Left cardiac atrium (tissue), 4 donors: ENCODE measurements at places on chromosomes 12 and 14.
A peak's percentile ranks its signal among the peaks of the same experiment; 100 is the strongest.

- no peak for DNase-seq
These were observed 73.4 kb upstream of the DDHD1 start for GRCh38 chr14:53226553-53226952.

DNA sequence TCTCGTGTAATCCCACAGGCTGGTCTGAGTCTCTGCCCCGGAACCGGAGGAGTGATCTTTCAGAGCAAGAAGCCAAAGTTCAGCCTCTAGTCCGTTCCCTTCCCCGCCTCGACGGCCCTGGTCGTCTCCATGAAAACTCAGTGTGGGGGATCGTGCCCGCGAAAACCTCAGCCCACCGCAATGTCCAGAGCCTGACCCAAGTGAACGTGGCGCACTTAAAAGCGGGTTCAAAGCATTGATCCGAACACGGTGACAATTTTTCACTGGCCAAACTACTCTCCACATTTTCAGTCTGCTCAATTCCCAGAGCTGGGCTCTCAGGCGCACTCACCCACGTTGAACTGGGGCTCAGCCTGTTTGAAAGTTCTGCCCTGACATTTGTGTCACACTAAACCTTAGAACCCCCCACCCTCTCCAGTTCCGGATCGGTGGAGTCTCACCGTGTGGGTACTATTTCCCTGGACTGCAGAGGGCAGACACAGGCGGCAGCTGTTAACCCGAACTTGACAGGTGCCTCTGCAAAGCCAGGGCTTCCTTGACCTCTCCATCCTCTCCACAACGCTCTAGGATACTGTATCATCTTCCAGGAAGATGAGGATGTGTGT, 886 bp upstream of the PRICKLE1 start:
- peak; percentile 53 for DNase-seq

- DNase-seq, result no peak
These were observed 2.8 kb downstream of the C1QL4 start for GRCh38 chr12:49334226-49334625.

DNA sequence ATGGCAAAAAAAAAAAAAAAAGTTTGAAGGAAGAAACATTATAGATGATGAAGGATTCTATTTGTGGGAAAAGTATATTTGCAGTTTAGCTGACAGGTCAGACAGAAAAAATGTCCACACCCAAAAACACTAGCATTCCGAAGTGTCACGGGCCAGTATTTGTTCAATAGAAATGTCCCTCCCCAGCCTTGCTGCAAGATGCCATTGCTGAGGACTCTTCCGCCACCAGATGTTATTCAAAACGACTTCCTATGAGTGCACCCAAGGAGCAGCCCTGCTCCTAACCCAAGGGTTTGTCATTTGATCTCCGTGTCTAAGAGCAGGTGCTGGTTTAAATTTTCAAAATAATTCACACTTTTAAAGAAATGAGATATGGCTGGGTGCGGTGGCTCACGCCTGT, 163.1 kb downstream of the GCH1 start:
- no peak for DNase-seq

- DNase-seq, result no peak
These were observed 81.3 kb upstream of the DUSP6 start for GRCh38 chr12:89433634-89434033.

DNA sequence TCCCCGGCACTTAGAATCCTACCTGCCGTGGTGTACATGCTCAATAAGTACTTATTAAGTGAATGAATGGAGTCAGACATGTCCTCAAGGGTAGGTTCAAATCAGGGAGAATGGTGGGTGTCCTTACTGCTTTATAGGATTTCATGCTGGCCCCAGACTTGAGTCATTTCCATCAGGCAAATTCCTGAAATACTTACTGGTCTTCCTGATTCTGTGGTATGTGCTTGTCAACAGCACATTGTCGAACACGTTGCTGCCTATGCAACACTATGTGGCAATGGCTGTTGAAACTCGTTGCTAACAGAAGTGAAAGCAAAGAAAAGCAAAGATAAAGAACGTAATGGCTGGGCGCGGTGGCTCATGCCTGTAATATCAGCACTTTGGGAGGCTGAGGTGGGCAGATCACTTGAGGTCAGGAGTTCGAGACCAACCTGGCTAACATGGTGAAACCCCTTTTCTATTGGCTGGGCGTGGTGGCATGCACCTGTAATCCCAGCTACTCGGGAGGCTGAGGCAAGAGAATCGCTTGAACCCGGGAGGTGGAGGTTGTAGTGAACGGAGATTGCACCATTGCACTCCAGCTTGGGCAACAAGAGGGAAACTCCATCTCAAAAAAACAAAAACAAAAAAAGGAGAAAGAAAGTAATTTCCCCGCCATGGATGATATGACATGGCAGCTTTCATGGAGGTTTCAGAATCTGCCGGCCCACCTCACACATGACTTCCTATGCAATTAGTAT, 214.9 kb downstream of the ZFP36L1 start:
- peak; percentile 72 for DNase-seq

DNA sequence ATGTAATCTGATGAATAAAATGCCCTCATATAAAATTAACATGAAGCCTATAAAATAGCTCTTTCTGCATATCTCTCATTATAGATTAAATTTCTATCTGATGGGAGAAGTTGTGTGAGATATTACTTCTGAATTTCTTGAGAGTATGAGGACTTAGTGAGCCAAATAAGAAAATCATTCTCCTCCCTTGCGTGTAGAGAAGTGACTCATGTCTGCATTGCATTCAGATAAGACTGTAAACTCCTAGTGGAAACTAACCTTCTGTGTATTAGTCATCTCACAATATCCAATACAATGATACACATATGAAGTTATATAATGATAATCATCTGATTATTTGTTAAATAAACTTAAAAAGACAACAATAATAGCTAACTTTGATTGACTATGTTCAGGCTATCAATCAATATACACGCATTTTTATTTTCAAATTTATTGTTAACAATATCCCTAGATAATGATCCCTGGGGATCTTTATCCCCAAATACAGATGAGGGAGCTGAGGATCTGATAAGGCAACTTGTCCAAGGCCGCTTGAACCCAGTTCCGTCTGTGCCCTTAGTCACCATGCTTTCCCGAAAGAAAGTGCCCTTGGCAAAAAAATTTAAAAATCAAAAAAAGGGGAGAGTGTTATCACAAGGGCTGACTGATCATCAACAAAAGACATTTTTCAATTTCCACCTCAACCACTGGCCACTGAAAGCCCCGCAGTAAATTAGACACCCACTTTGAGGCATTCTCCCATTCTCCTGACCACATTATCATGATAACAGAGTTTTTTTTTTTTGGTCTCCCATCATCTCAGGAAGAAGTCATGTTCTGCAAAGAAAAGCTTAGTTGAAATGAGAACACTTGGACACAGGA, 189.2 kb upstream of the RASSF8 start:
- DNase-seq, result no peak

DNA sequence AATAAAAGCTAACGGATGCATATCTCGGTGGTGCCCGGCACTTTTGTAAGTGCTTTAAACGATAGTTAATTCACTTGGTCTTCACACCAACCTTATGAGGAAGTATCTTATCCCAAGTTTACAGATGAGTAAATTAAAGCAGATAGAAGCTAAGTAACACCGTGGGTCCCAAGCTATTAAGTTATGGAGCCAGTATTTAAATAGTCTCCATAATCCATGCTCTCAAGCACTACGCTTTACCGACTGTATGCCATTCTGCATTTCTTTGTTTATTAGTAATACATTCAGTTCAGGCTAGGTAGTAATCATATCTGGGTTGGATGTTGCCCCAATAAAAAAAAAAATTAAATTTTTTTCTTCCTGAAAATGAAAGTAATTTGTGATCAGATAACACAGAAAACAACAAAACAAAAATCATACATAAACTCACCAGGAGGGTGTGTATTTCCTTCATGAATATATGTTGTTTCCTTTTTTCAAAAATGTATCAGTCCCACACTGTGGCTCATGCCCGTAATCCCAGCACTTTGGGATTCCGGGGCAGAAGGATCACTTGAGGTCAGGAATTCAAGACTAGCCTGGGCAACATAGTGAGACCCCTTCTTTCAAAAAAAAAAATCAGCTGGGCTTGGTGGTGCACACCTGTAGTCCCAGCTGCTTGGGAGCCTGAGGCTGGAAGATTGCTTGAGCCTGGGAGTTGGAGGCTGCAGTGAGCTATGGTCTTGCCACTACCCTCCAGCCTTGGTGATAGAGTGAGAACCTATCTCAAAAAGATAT, 1.4 kb upstream of the M6PR start:
- DNase-seq, result no peak

DNA sequence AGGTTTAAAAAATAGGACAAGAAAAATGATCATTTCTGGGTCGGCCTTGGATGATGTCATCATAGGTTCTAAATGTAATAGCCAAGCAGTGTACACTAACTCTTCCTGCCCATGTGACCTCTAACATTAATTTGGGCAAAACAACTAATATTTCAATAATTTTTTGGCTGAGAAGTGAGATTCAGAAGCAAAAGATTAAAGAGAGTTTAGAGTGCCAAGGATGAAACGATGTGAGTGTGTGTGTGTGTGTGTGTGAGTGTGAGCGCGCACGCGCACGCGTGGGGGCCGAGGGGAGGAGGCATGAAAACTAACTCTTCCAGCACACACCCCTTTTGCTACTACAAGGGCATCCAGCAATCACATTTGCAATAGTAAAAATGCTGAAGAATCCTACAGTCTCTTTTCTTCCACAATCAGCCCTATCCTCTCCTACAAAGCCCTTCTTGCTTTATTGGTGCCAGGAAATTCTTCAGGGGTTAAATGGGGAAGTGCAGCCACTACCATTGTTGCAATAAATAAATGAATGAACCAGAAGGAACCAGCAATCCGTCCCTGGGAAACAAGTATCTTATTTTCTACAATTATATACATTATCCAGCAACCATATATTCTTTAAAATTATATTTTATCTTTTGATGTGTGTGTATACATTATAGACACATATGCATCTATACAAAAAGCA, 52.9 kb downstream of the PEBP1 start:
- DNase-seq, result peak; percentile 53

DNA sequence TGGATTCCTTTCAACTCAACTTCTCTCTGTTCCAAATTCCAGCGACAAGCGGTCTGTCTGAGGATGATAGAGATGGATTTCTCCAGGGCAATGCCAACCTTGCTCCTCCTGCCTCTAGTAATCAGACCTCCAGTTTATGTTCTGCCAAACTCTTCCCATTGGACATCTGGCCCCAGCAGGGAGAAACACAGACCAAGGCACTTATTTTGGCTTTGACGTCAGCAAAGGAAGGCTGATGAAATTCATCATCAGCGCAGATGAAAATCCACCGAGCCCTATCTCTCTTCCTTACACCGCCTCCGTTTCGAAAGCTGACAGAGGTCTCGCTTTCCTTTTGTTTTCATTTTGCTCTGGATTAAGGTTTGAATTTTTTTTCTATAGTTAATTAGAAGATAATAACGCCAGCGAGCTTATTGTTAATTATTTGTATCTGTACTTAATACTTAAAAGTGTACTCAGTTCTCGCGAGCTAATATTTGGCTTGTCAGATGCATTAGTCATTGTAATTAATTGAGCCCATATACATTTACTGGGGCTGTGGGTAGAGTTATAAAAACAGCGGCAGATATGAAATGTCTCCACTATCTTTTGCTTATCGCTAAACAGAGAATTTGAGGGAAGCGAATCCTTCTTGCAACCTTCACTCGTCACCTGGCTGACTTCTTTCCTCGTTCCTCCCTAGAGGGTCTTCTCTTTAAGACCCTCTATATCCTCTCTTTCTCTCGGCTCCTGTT, 35.9 kb upstream of the MED13L start:
- DNase-seq, result no peak

- no peak for DNase-seq
These were observed 10.7 kb downstream of the TBX5 start for GRCh38 chr12:114395233-114395632.

- no peak for DNase-seq
These were observed 308.2 kb downstream of the ATP23 start for GRCh38 chr12:58249610-58250009.

DNA sequence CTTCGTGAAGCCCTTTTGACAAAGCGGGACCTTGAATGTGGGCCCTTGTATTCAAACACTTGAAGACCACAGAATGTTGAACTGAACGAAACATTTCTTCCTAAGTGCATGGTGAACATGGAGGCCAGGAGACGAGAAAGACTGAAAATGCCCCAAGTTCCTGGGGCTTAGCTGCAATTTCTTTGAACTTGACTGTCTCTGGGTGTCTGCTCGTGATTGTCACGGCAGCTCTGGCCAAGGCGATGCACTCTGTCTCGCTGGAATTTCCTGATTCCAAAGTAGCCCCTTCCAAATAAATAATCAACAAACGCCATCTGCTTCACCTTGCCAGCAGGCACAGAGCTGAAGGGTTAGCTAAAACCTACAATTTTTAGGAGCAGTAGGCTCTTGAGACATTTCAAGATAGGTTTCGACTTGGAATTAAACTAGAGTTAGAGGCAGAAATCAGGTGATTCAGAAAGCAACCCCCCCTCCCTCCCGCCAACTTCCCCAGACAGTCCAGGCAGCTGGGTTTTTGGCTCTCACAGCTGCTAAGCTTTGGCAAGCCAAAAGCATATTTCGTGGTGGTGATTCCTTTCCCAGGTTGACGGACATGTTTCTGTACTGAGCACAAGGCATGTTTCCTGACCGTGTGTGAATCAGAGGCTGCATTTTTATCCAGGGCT, 13.5 kb upstream of the IRF2BPL start:
- peak; percentile 50 for DNase-seq

DNA sequence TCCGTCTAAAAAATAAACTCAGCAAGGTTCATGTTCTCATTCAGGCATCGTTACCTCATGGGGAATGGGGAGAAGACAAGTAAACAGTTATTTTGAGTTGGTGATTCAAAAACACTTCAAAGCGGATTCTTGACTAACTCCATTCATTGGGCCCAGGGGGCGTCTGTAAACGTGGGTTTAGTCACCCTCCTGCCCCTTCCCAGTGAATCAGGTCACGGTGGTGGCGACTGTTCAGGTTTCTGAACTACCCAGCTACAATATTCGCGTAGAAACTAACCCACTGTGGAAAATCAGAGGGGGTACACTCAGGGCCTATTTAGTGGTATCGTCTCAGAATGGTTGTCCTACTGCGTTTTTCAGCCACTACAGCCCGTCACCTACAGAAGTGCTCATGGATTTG, 15.2 kb downstream of the OR6S1 start:
- DNase-seq, result no peak

DNA sequence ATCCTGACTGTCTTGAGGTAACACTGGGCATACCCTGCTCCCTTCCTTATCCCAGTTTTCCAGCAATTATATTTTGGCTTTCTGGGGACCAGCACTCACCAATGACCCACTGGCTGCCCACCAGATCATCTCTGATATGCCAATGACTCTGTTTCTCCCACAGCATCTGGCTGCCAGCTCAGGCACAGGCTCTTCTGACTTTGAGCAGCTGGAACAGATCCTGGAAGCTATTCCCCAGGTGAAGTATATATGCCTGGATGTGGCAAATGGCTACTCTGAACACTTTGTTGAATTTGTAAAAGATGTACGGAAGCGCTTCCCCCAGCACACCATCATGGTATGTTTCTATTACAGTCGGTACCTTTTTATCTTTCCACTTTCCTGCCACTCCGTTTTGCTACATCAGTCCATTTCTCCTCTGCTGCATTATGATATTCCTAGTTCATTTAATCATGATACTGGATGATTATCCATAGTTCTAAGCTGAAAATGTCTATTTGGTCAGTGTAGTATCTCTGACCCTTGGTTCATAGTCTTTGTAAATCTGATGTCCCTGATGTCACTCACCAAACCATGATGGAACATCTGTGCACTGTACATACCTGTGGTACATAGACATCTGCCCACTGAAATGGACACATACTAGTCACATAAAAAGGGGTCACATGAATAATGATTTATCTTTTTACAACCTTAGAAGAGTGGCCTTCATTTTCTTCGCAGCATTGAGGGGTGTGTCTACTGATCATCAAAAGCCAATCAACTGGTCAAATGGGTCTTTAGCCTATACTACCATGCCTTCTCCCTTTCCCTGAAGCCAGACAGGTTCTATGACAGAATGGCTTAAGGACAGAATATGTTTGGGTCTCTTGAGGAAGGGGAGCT, 3.3 kb downstream of the GMPR2 start:
- DNase-seq, result no peak
